ENCODE measurements at places on chromosomes 16 and 17.

- DNase-seq = no peak
Measured at GRCh38 chr17:38571833-38572668, 33.7 kb downstream of the SRCIN1 start.

- peak; percentile 50 for DNase-seq
Measured at GRCh38 chr17:15265131-15265530, at the start of gene PMP22. Gene PMP22 (minus strand): TSS chr17:15265326. CDS start chr17:15260727, 4,599 bp downstream.

DNA sequence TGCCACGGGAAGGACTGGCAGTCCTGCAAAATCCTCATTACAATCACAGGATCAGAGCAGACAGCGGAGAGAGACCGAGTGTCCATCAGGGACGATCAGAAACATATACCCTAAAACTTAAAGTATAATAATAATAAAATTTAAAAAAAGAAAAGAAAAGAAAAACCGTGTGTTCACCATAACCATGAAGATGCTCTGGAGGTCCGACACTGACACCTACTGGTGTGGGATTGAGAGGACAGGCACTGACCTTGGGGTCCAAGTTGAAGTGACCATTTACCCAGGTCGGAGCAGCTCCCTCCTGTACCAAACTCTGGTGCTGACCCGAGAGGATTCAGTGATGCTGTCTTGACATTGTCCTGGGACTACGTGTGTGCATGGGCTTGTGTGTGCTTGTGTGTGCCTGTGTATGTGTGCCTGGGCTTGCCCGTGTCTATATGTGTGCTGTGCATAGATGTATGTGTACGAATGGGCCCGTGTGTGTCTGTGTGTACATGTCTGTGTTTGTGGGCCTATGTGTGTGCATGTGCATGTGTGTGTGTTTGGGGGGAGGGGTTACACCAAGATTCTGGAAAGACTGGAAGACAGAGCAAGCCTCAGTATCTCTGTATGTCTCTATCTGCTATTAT is 10.0 kb upstream of the CD300LD start:
- DNase-seq = no peak

- DNase-seq = no peak
Measured at GRCh38 chr17:14688134-14688533, 387.3 kb downstream of the HS3ST3B1 start.

DNA sequence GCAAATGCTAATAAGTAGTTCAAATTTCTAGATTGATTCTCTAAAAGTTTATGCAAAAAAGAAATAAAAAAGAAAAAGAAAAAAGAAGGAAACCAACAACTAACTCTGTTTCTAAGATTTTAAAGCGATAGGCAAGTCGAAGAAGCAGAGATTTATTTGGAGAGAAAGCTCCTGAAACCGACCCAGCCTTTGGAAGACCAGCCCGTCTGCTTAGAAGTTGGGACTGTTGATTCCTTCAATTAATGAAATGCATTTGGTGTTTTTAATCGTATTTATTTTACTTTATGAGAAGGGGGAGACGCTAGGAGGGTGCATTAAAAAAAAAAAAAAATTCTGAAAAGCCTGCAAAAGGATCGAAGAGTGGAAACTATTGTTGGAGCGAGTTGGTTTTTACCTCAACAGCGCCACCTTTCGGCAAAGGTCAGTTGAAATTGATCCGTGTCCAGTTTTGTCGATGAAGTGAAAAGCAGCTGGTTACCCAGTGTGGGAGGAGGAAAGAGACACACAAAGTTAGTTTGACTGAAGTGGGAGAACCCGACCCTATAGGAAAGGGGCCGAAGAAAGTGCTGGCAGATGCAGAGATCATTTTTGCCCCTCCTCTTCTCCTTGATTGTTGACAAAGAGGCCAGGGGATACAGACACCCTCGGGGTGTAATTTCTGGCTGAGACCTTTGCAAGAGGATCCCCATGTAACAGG is 1.5 kb upstream of the MAF start:
- peak; percentile 92 for DNase-seq

DNA sequence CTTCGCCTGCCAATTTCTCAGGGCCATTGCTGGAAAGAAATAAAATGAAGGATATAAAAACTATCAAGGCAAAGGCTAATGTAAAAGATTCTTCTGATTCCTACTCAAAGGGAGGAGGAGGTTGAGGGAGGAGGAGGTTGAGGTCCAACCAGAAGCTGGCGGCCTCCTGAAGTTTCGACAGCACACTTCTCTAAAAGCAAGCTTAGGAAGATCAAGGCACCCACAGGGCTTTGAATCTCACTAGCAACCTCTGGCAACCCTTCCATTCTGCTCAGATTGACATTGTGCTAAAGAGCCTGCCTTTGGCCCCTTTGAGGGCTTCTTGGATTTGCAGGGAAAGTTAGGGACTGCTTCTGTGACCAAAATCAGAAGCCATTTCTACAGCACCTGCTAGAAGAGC is 81.5 kb upstream of the TNRC6C start:
- DNase-seq = no peak

- DNase-seq = no peak
Measured at GRCh38 chr17:77935121-77935571, 23.4 kb upstream of the TNRC6C start.

DNA sequence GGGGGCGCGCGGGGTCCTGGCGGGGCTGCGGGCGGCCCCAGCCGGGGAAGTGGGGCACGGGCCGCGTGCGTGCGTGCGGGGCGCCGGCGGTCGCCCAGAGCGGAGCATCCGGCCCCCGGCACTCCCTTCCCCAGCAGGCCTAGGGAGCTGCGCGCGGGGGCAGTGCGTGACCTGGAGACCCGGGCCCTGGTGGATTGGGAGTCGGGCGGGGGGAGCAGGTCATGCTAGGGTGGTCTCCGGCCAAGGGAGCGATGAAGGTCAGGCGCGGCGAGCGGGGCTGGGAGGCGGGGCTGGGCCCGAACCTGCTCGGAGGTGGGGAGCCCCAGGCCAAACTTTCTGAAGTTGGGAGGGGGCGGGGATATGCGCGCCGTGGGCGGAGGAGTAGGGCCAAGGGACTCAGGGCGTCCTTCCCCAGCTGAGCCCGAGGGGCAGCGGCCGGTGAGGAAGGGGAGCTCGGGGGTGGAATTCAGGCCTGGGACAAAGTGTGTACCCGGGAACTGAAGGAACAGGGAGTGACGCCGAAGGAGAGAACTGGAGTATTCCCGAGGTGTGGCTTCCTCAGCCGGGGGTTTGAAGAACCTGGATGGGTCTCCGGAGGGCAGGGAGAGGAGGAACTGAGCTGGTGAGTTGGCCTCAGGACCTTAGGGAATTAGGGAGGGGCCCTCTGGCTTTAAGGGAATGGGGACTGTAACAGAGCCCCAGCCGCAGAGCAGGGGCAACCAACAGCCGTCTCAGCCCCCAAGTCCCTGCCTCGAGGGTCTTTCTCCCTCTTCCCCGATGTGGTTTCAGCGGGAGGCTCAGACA is 589 bp downstream of the XYLT2 start:
- peak; percentile 81 for DNase-seq

GRCh38 chr17:58614859-58615459 is 76.9 kb downstream of the TEX14 start:
- no peak for DNase-seq

GRCh38 chr16:83215406-83216001 is 588.7 kb downstream of the CDH13 start:
- peak; percentile 63 for DNase-seq

- DNase-seq = peak; percentile 67
Measured at GRCh38 chr16:28930652-28931051, 1.1 kb upstream of the CD19 start.

DNA sequence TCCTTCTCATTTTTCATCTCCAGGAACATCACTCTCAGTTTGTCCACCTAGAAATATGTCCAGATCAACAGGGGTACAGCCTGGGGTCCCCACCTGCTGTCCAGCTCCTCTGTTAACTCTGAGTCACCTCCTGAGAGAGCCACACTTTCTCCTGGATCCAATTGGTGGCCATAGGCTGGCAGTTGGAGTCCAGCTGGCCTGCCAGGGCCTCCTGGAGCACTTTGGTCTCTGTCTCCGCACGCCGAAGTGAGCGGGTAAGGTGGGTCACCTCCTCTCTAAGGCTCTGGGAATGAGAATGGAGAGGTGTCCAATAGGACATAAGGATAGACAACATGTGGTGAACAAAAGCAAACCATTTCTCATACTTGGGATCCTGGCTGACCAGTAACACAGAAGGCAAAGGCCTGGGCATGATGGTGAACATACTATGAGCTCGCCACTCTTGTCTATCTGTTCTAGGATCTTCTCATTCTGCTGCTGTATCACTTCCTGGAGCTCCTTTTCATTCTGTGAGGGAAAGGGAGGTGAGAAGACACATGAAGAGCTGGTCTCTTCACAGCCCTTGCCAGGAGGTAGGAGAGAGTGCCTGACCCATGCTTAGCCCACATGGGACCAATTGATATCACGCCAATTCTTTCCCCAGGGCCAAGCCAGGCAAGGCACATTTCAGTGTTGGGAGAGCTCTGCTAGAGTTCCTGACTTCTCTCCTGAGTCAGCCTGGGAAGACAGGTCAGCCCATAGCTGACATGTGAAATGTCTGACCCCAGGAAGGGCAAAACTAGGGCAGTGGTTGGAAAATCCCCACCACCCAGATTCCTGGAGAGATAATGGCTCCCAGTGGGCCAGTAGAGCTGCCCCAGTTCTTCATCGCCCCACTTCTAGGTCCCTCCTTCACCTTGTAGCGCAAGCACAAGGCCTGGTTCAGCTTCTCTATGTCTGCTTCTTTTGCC is 1.8 kb upstream of the ALDOC start:
- no peak for DNase-seq

- peak; percentile 74 for DNase-seq
Measured at GRCh38 chr16:4273858-4274311, 1.1 kb upstream of the TFAP4 start.

DNA sequence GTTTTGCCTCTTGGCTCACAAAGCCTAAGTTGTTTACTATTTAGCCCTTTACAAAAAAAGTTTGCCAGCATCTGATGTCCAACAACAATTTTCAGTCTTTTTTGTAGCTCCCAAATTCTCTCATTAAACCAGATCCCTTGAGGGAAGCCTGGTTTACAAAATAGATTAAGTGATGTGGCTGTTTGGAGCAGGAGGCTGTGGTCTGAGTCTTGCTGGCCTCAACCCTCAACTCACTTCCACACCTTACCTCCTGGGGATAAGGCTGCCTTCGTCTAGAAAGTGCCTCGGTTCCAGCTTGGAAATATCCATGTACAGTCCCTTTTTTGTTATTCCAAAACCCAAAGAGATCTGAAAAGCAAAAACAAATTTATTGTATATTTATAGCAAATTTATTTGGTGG is 138.4 kb downstream of the WWOX start:
- no peak for DNase-seq

DNA sequence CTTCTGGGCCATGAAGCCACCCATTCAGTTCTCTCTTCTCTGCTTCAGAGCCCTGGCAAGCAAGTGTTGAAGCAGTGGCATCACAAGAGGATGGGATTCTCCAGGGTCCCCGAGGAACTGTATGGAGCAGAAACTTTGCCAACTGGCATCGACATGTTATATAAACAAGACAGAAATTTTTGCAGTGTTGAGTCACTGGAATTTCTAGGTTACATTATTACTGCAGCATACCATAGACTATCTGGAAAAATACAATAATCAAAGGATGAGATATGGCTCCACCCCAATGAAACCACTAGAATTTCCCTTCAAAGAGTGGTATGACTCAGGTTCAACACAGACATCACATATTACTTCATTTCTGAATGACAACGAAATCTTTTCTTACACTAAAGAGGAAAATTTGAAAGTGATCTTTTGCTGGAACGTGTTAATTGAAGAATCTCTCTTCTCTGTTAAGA is 343.0 kb upstream of the DYNLRB2 start:
- DNase-seq = no peak

DNA sequence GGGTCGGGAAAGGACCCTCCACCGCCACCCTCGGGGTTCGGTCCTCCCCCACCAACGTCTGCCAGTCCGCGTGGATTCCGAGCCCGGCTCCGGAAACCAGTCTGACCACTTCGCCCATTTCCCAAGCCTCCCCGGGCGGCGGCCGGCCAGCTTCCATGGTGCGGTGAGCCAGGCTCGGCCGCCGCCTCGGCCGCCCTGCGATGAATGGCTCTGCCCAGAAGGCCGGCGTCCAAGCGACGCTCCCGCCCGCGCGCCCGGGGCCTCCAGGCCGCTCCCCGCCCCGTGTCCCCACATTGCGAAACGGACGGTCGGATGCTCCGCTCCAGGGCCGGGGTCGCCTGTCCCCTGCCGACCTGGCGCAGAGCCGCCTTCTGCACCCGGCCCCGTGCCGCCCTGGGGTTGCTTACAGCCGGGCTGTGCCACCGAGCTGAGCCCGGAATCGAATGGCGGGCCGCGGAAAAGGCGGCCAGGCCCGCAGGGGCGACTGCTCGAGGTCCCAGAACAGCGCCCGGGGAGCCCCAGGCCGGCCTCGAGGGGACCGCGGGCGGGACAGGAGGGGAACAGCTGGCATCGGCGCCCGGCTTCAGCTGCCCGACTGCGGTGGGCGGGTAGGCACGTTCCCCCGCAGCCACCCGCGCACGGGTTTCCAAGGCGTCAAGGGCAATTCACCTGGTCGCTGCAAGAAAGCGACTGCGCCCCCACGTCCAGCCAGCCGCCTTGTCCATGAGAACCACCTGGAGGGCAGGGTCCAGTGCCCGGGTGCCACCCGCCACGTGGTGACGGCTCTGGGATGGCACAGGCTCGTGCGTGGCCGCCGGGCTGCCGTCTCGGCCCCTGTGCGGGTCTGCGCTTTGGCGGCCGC is 18.3 kb upstream of the CBX8 start:
- peak; percentile 74 for DNase-seq

DNA sequence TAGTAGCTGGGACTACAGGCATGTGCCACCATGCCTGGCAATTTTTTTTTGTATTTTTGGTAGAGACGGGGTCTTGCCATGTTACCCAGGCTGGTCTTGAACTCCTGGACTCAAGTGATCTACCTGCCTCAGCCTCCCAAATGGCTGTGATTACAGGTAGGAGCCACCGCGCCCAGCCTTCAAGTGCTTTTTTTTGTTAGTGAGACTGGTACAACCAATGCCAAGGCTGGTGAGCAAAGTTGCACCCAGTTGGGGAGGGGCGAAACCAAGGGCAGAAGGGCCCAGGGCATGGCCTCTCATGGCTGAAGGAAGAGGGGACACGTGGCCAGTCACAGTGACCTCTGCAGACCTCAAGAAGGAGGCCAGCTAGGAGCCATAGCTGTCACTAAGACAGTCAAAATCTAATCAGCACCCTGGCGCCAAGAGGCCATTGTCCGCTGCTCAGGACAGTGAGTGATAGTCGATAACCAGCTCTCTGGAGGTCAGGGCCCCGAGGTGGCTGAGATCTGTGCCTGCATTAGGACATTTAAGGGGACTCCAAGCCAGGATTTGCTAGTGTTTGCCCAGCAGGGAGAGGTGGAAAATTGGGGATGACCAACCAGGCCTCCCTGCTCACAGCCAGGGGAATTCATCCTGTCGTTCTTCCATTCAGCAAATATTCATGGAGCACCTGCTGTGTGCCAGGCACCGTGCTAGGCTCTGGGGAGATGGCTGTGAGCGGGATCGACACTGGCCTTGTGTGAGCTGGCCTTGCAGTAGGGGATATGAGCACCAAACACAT is 10.2 kb downstream of the IL4R start:
- DNase-seq = peak; percentile 36

DNA sequence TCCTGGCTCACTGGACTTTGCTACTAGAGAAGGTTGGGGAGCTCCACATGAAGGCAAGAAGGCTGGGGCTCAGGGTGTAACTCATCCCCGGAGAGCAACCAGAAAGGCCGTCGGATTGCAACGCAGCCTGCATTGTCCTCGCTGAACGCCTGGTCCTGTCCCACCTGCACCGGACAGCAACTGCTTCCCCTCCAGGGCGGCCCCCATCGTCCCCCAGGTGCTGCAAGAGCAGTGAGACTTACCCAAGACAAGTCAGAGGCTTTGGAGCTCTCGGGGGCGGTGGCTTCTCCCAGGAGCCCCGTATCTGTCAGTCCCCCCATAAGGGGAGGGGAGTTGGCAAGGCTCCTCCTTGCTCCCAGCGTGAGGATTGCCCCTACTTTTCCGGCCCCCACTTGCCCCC is 18.4 kb downstream of the METRNL start:
- peak; percentile 17 for DNase-seq

- no peak for DNase-seq
Measured at GRCh38 chr16:70151941-70152509, 21.6 kb upstream of the CLEC18C start.

Measured in mucosa of descending colon (tissue), 3 donors.